NCI-H446 (cell line): ENCODE measurements at places on chromosomes 7 and 10.

- no peak for DNase-seq
Observed at GRCh38 chr10:4546500-4546899, 279.5 kb upstream of the AKR1E2 start.

- no peak for DNase-seq
Observed at GRCh38 chr7:50920031-50920635, 137.4 kb upstream of the GRB10 start.

- no peak for DNase-seq
Observed at GRCh38 chr10:128744811-128745305, 618.6 kb upstream of the MKI67 start.

DNA sequence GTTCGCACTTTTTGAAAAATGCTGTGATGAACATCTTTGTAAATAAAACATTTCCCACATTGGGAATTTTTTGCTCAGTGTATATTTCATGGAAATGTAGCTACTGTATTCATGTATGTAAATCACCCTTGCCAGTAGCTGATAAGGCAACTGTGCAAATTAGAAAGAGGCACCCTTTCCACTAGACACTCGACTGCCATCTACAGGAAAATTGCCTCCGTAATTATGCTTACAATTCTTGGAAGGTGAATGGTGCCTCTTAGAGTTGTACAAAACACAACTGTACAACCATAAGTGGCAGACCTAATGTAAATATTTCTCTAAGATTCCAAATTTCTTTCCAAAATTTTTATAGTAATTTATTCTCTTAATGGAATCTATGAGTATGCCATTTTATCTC is 491.7 kb downstream of the CCSER2 start:
- DNase-seq, result peak; percentile 44

DNA sequence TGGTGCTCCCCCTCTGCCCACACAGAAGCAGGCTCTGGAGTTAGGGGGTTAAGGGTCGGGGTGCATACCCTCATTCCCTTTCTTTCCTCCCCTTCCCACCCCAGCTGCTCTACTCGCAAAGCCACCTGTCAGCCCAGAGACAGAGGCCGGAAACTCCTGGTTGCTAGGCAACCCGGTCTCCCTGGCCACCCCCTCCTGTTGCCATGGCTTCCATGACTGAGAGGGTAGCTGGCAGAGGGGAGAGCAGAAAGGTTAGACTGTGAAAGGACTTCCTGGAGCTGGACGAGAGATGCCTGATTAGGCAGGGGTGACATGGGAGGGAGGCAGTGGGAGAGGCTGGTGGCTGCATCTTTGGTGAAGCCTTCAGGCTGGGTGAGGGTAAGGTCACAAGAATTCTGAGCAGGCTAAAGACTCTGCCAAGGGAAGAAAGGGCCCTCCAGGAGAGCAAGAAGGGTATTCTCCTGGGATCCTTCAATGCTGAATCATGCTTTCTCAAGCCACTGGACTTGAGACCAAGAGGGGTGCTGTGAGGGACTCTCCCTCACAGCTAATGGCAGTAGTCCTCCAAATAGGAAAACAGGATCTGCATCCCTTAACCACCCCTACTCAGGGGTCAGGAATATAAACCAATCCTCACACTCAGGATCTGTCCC is 5.4 kb downstream of the PSD start:
- DNase-seq, result no peak

DNA sequence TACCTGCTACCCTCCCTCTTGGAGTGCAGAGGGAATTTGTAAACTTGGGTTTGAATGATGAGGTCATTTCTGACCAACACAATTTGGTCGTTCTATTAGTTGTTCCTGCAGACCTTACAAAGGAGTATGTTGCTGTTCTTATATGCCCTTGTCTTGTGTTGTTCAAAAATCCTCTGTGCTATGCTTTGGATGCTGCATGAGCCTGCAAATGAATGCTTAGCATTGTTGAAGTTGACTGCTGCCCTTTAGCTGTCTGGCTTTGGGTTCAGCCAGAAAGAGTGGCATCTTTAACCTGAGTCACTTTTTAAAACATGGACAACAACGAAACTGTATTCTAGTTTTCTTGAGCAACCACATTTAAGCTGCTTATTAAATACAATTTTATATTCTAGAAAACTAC is 80.3 kb downstream of the SND1 start:
- DNase-seq, result no peak

DNA sequence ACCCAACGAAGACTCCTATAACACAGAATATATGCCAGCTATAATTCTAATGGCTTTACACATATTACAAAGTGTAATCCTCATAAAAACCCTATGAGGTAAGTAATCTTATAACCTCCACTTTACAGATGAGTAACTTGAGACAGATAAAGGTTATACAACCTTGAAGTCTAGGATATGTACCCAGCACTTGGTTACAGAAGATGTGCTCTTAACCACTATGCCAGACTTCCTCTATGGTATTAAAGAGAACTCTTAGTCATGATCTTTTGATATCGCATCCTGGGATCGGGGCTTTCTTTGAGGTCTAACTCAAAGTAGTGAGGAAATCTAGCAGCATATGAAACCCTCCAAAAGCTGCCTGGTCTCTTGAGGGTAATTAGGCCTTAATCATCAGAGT is 319.2 kb upstream of the LRRN3 start:
- DNase-seq, result no peak

- DNase-seq, result no peak
Observed at GRCh38 chr7:54747234-54747633, 11.8 kb downstream of the SEC61G start.

DNA sequence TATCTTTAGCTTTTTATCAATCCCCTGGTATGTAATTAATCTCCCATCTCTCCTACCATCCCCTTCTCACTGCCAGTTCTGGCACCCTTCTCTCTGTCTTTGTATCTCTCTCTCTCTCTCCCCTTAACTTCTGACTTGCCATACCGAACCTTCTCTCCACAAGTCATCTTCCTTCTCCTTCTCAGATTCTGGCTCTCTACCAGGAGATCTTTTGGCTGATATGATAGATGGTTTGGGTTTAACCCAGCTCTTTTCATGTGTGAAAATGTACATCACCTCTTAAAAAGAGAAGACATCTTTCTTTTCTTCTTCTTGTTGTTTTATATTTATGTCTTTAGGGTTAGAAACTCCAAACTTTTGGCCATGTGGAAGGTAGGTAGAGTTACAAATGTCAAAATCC is 196.7 kb downstream of the HGF start:
- no peak for DNase-seq

DNA sequence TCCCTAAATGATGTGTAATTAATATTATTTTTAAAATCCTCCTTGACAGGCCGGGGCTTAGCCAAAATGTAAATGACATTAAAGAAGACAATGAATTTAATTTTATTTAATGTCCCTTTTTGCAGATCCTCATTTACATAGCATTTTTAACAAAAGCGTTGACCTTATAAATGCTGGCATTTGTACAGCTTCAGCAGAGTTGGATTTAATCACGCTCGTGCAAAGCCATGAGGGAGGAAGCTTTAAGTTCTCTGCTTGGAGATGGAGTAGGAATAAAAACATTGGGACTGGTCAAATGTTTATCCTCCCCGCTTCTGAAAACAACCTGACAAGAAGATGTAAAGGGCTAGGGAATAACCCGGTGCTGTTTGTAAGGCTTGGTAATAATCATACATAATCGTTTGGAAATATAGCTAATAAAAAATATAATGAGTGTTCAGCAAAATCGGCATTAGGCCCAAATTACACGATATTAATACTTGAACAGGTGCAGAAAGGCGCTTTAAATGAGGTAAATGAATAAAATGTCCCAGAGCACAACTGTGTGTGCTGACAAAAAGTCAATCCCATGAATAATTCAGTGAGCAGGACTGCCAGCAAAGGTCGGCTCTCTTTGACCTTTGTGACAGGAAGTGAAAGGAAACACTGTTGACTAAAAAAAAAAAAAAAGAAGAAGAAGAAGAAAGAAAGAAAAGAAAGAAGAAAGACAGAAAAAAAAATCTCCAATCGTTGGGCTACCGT is 11.5 kb downstream of the EBF3 start:
- no peak for DNase-seq

- no peak for DNase-seq
Observed at GRCh38 chr7:105806592-105807447, 69.6 kb downstream of the ATXN7L1 start.

DNA sequence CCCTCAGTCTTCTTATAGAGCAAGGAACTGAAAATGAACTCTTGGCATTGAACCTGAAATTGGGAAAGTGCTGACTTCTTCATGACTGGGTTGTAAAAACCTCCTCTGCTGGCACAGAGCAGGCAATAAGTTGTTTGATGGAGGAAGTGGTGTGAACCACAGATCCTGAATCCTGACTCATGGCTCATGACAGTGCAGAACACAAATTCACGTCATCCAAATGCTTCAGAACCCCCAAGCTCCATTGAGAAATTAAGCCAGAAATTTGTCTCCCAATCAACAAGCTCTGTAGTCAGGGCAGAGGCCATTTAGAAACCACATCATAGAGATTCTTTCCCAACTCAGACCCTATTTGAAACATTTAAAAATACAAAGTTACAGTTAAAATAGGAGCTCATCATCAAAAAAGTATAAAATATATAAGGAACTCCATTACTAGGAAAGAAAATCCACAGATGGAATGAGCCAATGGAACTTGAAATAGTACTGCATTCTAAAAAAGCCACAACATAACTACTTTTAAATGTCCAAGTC is 10.3 kb upstream of the STK17A start:
- no peak for DNase-seq

DNA sequence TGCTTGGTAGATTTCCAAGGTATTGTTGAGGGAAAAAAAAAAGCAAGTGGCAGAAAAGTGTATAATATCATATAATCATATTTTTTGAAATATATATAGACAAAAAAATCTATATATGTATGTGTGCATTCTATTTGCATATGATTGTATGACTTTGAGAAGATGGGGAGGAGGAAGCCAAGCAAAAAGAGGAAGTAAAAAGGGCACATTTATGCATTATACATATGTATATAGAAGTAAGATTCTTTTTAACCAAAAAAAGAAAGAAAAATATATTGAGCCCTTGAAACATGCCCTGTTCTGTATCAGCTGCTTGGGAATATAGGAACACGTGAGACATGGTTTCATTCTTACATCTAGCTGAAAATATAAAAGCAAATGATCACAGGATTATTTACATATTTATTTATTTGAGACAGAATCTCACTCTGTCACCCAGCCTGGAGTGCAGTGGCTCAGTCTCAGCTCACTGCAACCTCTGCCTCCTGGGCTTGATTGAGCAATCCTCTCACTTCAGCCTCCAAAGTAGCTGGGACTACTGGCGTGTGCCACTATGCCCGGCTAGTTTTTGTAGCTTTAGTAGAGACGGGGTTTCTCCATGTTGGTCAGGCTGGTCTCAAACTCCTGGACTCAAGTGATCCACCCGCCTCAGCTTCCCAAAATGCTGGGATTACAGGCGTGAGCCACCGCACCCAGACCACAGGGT is 18.0 kb upstream of the SLF2 start:
- DNase-seq, result no peak

DNA sequence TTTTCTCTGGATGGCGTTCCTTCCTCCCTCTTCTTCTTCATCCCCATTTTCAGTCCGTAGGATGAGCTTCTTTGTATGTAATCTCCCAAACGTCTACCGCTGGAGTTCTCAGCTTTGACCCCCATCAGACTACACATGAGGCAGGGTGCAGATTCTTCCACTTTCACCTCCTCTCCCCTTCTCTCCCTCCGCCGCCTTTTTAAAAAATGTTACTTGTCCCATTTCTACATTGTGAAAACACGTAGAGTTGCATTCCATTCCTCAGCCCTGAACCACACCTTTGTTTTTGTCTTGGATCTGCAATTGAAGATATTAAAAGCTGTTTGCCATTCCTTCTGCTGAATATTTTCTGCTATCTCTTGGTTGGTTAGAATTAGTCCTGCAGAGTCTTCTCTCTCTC is 6.2 kb downstream of the ADIRF start:
- no peak for DNase-seq

DNA sequence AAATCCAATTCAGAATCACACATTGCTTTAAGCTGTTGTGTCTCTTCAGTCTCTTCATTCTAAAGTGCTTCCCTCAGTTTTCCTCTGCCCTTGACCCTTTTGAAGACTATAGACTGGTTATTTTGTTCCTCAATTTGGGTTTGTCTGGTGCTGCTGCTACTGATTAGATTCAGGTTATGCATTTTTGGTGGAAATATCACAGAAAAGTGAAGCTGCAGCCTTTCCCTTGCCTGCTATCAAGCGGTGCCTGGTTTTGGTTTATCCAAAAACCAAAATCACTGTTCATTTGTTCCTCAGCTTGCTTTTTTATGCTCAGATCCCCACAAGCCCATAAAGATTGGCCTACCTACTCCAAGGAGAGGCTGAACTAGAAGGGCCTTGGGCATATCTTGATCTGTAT is 55.2 kb downstream of the ELMO1 start:
- no peak for DNase-seq

GRCh38 chr10:42149027-42149700 is 489.2 kb downstream of the ZNF33B start:
- no peak for DNase-seq

DNA sequence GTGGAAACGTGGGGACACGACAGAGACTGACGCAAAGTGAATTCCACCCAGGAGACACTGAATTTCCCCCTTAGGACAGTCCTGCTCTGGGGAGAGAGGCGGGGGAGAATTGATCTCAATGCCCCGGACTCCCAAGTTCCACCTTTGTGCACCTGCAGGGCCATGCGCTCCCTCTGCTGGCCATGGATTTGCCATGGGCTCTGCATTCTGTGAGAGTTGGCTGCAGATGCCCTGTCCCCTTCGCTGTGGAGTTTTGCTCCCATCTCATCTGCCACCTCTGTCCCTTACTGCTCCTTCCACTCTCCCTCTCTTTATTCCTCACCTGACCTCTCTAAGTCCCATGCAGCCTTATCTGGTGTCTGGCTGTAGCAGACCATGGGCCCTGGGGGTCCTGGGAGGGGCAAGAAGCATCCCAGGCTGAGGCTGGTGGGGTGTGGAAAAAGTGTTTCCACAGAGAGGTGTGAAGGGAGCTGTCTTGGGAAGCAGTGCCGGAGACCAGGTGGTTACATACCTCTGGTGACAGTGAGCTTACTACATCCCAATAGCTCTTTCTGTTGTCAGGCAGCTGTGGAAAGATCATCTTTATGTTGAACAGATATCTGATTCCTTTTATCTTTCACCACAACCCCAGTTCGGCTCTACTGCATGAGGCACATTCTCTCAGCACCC is 14.3 kb downstream of the GHRHR start:
- DNase-seq, result no peak

GRCh38 chr10:106661767-106662140 is 502.8 kb downstream of the SORCS1 start:
- no peak for DNase-seq

DNA sequence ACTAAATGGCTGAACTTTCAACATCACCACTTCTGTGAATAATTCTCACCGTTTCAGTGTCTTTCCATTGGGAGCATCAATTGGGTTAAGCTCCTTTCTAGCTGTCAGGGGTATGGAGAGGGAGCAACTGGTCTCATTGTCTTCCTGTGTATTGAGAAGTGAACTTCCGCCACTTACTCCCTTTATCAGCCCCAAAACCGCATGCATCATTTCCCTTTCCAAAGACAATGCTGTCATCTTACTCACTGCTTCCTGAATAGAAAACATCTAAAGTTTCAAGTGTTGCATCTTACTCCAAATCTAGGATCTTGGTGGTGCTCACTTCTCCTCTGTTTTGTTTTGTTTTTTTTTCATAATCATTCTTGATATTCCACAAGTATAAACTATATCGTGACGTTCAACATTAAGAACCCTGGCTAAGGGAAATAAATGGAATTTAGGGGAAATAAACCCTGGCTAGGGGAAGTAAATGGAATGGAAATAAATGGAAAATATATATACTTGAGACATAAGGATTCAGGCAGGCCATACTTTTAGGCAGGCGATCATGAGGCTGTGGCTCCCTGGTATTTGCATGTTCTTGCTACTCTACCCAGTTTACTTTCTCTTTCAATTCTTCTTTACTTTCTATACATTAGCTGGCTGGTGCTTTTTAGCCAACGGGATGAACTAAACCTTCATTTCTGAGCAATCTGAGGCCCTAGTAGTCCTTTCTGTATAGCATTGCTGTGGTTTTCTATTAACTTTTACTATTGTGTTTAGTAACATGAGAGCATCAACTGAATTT is 371.9 kb downstream of the BMPER start:
- DNase-seq, result no peak
